NCI-H2029 treated with DMSO at 0.1 percent for 48 hours (cell line): ENCODE measurements at places on chromosomes 2 and 18.

DNA sequence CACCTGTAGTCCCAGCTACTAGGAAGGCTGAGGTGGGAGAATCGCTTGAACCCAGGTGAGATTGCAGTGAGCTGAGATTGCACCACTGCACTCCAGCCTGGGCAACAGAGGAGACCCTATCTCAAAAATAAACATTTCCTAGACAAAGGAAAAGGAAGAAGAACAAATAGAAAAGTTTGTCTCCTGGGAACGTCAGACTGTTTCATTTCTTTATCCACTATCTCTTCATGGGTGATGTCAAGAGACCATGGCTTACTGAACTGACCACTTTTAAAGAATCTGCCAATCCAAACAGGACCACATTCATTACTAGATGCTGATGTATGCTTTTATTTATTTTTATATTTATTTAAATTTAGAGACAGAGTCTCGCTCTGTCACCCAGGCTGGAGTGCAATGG lies 26.8 kb downstream of the COX7A2L start:
- DNase-seq, result no peak

DNA sequence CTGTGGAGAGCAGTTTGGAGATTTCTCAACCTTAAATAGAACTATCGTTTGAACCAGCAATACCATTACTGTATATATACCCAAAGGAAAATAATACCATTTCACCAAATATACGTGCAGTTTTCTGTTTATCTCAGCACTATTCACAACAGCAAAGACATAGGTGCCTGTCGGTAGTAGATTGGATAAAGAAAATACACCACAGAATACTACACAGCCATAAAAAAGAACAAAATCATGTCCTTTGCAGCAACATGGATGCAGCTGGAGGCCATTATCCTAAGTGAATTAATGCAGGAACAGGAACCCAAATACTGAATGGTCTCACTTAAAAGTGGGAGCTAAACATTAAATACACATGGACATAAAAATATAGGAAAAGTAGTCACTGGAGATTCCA lies 81.3 kb downstream of the SMCHD1 start:
- DNase-seq, result no peak

GRCh38 chr2:905833-906140 lies 44.9 kb upstream of the SNTG2 start:
- DNase-seq, result no peak

GRCh38 chr2:183946193-183946592 lies 652.1 kb upstream of the ZNF804A start:
- DNase-seq, result no peak

DNA sequence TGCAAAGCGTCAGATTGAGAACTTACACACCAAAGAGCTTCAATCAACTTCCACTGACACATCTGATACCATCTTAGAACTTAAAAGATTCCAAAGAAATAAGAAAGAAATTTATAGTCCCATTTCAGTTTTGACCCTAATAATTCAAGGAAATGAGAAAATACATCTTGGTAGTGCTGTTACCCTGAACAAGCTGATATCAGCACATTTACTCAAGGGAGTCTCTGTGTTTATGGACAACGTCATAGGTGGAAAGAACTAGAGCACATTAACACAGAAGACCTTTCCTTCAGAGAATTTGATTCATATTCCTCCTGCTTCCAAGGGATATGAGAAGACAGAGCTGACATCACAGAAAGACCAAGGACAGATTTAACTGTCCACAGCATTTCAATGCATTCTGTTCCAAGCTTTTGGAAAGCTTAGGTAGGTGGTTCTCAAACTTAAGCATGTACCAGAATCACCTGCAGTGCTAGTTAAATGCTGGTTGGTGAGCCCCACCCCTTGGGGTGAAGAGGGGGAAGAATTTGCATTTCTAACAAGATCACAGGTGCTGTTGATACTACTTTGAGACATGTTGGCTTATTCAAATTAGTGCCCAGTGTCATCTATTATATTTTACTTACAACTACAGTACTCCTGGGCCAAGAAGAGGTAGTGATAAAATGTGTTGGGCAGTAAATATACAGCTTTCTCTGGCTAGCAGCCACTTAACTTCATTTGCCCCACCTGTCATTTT lies 59.8 kb downstream of the LDAH start:
- no peak for DNase-seq

DNA sequence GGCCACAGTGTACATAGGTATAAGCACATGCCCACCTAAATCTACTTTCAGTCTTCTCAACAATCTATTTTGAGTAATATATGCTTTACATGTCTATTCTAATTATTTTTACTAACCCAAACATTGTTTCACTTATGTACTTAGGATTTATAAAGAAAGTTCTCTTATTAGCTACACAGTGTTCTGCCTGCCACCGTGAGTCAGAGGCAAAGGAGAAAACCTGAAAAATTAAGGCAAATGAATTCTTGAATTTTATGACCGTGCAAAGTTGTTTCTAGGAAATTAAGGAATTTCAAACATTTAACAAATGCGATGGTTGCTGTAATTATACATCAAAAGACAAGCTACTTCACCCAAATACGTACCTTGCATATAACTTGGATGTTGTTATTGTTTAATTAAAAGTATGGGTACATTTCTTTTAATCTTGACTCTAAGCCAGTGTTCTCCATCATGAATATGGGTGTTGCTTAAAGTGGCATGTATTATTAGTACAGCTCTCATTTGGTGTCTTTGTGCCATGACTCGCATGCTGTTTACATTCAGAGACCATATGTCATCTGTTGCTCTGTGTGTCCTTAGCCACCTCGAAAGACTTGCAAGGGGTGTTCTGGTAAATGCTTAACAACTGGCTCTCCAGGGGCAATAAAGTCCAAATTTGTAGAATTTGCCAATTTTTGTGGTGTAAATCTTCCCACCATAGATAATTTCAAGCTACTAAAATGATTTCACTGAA lies 154.3 kb upstream of the FN1 start:
- DNase-seq, result no peak

DNA sequence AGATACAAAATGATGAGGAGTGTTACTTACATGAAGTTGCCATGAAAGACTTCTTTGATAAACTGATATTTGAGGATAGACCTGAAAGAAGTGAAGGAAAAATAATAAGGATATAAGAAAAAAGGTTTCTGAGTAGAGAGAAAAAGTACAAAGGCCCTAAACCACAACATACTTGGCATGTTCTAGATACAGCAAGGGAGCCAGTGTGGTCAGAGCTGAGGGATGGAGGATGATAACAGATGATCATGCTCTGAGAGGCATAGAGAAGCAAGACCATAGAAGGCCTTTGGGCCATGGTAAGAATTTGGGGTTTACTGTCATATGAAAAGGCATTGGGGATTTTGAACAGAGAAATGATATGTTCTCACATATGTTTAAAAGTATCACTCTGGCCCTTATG lies 424.1 kb upstream of the CHST9 start:
- DNase-seq, result no peak

DNA sequence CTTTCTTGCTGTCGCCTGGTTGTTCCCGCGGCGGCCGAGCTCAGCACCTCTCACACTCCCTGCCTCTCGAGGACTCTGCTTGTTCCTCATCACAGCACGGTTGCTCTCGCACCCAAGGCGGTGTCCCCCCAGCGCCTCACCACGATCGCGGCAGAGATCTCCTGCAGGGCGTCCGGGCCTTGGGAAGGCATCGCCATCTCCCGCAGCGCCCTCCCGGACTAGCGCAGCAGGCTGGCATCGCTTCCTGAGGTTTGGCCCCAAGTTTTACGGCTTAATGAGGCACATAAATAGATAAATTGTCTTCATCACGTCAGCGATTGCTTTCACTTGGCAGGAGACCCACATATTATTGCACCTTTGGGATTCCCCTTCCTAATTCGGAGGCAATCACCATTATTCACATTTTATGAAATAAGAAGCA lies 125.4 kb downstream of the RGPD3 start:
- no peak for DNase-seq

GRCh38 chr2:28904295-28904694 lies 9.8 kb downstream of the WDR43 start:
- no peak for DNase-seq

- no peak for DNase-seq
Measured at GRCh38 chr2:52936029-52936428, 831.6 kb upstream of the CHAC2 start.

DNA sequence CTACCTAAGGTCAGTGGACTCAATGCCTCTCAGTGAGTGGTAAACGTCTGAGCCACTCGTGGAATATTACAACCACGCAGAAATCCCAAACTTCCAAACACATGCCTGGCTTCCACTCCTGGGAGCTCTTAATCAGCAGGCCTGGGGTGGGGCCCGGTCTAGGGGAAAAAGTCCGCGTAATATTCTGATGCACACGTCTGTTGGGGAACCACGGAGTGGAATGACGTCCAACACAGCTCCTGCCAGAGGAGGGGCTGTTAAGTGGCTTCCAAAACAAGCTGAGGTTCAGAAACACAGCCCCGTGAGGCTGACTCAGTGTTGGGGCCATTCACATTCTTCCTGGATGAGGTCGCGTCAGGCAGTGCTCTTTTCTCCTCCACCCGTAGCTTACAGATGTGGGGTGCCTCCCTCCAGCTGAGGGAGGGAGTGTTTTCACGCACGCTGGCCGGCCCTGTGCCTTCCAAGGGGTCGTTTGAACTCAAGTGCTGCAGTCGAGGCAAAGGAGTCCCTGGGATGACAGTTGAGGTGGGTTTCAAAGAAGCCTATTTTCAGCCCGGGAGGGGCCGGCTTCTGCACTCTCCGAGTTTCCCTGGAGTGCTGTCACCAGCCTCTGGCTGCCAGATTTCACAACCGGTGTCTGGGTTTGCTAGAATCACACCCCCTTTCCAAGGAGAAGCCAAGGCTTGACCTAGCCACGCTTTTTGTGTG lies 73.1 kb downstream of the ACKR3 start:
- no peak for DNase-seq

DNA sequence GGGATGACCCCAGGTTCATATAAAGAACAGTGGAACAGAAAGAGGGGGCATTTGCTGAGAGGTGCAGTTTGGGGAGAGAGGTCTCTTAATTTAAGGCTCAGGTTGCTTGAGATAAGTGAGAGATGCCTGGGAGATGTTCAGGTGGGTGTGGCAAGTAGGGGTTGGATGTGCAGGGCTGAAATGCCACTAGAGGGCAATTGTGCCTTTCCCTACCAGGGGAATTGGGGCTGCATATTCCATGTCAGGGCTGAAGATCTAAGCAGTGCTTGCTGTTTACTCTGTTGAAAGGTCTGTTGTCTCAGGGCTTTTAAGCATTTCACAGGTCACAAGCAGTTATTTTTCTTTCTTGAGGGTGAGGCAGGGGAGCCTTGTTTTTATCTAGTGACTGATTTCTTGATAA lies 7.8 kb downstream of the CCDC85A start:
- DNase-seq, result no peak

DNA sequence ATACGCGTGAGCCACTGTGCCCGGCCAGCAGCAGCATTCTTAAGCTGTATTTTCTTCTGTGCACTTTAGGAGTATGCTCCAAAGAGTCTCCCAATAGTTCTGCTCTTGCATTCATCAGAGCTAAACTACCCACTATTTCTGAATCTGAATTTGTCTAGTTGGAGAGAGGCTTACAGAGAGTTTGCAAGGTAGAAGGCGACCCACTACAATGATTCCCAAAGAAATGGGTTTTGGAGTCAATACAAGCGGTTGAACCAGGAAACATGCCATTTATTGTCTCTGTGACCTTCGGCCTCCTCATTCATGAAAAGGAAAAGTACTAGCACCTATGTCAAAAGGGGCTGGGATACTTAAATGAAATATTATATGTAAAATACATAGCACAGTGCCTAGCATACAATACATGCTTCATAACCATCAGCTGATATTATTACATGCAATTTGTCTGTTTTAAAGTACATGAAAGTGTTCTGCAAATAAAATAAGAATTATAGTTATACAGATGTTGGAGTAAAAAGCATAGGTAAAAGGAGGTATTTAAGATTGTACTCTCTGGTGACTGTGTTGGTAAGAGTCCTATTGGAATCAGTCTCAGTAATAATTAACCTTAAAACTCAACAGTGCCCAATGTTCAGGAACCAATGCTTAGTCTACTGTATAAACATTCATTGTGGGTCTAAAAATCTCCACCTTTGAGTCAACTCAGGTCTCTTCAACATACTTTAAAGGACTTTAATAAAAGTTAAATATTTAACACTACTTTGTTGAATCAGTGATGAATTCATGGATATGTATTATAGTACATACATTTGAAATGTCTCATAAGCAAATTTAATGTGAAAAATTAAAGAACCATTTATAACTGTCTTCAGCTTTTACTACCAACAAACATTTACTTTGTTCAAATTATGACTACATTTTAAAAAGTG lies 89.8 kb upstream of the GRB14 start:
- no peak for DNase-seq

DNA sequence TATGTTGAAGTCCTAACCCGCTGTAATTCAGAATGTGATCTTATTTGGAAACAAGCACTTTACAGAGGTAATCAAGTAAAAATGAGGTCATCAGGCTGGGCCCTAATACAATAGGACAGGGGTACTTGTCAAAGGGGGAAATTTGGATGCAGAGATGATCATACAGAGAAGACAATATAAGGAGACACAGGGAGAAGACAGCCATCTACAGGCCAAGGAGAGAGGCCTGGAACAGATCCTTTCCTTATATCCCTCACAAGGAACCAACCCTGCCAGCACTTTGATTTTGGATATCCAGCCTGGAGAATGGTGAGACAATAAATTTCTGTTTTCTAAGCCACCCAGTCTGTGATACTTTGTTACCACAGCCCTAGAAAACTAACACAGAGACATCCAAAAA lies 104.3 kb downstream of the METTL4 start:
- no peak for DNase-seq

- DNase-seq, result no peak
Measured at GRCh38 chr18:58125756-58126155, 81.7 kb downstream of the NEDD4L start.

DNA sequence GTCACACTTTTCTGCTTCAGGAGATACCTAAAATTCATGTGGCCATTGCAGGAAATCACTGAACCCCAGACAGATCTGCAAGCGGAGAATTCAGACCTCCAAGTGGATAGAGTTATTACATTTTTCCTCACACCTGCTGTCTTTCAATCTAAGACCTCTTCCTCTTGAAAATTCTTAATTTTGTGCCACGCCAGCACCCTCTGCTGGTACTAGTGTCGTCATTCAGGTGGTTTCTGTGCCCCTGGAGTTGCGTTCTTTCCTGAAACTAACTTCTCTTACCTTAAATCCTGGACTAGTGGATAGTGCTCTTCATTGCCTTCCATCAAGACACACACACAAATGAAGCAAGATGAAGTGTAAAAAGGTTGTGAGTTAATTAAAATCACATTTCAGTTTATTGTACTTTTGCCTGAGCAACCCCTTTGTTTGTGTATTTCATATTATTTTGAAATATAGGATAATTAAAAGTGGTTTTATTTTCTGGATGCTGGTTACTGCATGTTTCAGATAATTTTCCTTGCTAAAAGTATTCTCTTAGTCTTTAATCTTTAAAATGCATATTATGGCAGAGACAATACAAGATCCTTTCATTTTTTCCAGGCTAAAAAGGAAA lies 1.6 kb upstream of the DNER start:
- peak; percentile 64 for DNase-seq

DNA sequence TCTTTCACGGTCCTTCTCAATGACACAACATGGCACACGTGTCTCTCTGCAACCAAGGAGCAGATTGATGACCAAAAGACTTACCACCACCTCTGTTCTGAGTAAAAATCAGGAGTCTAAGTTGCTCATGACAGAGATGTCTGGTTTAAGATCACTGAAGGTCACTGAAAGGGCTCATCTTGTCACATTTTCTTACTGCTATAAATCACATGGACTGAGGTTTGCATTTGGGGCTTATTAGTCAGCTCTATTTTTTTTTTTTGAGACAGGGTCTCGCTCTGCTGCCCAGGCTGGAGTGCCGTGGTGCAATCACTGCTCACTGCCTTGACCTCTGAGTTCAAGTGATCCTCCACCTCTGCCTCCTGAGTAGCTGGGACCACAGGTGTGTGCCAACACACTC lies 19.4 kb downstream of the CFLAR start:
- DNase-seq, result no peak
